Liver (tissue), 10 donors: ENCODE measurements at places on chromosomes 2 and 18.

DNA sequence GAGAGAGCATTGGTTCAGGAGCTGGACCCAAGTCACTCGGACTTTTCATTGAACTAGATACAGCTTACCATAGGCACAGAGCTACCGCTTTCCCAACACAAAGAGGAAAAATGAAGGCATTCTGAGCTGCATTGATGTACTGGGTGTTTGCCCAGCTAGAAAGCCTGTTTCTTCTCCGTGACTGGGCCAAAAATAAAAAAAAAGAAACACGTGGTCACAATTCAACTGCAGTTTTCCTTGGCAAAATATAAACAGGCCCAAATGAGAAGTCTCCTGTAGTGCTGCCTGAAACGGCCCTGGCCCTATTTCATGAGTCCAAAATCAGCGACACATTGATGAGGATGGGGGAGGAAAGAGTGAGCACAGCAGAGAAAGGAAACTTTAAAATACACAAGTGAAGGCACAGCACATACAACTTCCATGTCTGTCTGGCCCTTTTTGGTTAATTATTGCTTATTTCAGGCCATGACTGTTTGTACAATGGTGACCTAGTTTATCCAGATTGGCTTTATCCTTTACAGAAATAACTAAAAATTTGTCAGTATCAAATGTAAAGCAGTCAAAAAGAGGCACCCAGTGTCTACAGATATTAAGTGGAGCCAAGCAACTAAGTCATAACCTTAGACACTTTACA, 179.7 kb downstream of the ICOS start:
- no peak for DNase-seq

DNA sequence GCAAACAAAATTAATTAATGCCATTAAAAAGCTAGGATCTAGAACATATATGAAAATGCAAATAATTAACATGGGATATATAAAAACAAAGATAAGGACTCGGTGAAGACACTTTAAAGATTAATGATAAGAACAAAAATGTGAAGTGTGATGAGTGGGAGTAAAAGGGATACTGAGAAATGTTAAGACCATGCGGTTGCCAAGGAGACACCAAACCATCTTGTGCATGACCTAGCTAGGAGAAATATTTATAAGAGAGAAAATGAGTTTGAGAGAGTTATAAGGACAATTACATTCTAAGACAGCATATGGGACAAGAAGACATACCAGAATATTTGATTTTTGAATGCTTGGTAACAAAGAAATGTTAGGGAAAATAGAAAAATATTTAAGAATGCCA, 25.4 kb upstream of the MAP2 start:
- DNase-seq = no peak

DNA sequence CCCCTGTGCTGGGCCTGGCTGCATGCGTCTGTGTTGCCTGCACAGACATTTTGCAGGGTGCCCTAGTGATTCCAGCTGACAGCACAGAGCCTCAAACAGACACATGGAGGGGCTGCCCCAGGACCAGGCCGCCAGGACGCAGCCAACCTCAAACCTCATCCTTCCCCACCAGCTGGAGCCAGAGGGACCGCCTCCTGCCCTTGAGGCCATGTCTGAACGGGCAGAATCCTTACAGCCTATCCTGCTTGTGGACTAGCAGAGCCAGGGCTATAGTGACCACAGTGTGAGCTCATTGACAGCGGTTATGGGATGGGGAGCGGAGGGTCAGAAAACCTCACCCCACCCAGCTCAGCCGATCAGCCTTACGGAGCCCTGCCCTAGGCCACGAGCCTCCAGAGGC, 22.4 kb downstream of the ODC1 start:
- no peak for DNase-seq

GRCh38 chr2:88659538-88659915, 31.9 kb upstream of the RPIA start:
- no peak for DNase-seq

DNA sequence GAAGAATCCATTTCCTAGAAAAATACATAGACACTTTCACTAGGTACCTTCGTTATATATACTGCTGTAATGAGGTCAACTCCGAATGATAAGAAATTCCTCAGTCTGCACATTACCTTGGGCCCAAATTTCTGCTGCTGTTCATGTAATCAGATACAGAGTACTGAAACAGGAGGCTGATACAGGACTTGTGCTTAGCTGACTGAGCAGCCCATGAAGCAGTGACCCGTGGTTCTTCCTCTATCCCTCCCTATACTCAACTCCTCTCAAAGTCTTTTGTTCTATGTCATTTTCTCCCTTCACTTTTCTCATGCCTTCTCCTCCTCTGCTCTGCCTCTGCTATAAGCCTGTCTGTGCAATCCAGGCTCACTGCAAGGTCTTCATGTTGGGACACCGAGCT, 57.5 kb upstream of the ST8SIA5 start:
- no peak for DNase-seq

- no peak for DNase-seq
Observed at GRCh38 chr18:70333757-70334156, 44.9 kb downstream of the SOCS6 start.

DNA sequence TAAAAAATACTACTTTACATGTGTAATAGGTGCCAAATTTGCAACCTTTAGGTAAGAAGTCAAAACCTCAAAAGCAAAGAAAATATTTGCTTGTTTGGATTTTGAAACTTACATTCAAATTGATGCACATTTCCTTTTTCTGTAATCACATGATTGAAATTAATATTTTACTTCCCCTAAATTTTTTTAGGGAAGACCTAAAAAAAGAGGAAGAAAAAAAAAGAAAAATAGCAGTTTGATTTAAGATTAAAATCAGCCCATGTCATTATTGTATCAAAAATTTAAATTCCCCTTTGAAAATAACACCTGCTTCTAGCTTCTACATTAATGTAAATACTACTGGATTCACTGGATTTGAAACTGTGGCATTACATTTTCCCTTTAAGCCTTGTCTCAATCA, 68.2 kb upstream of the STON1 start:
- no peak for DNase-seq

GRCh38 chr2:189115126-189115525, 64.4 kb downstream of the COL5A2 start:
- no peak for DNase-seq

DNA sequence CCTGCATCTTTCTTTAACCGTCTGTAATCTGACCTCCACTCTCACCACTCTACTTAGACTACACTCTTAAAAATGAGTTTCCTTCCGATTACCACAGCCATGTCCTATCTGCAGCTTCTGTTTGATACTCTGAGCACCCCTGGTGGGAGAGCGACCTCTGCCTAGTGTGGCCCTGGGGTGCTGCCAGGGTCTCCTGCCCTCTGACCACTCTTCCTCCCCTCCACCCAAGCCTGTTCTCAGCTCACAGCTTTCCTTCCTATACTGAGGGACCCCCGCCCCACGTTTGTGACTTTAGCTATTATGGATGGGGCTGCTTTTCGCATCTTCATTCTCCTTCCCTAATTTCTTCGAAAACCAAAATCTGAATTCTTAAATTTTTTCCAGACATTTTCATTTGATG, 132.7 kb downstream of the KCTD1 start:
- no peak for DNase-seq

GRCh38 chr2:43389581-43390466, 163.4 kb upstream of the ZFP36L2 start:
- DNase-seq = no peak

- DNase-seq = no peak
Observed at GRCh38 chr2:42924418-42924886, 132.1 kb upstream of the HAAO start.

DNA sequence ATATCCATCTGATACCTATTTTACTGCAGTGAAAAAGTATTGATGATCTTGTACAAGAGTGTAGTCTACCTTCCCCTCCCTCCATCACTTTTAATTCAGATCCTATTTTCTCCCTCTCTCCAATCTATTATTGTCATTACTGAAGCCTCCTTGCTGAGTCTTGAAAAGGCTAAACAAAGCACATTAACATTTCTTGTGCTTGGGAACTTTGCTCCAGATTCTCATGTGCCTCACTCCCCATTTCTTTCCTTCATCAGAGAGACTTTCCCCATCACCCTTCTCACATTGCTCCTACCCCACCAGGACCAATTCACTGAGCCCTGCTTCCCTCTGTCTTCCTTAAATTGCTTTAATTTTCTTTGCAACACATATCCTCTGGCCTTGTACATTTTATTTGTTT, 736.2 kb upstream of the GCFC2 start:
- DNase-seq = no peak

DNA sequence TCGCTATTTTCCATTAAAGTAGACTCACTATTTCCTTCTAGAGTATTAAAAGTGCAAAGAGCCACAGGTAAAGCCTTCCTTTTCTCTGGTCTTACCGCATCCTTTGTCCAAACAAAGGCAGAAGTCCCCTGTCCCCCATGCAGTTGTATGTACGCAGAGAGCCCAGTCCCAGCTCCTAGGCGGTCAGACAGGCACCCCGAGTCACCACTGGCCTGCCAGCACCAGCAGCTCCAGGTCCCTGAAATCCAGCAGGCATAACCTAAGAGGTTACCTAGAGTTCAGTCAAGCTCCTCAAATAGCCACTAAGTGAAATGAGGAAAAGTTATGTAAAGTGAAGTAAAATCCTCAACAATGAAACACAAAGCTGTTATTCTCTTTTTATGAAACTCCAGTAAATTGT, 60.4 kb upstream of the TWIST2 start:
- DNase-seq = no peak

GRCh38 chr2:208929139-208929864, 494.5 kb upstream of the MAP2 start:
- no peak for DNase-seq

DNA sequence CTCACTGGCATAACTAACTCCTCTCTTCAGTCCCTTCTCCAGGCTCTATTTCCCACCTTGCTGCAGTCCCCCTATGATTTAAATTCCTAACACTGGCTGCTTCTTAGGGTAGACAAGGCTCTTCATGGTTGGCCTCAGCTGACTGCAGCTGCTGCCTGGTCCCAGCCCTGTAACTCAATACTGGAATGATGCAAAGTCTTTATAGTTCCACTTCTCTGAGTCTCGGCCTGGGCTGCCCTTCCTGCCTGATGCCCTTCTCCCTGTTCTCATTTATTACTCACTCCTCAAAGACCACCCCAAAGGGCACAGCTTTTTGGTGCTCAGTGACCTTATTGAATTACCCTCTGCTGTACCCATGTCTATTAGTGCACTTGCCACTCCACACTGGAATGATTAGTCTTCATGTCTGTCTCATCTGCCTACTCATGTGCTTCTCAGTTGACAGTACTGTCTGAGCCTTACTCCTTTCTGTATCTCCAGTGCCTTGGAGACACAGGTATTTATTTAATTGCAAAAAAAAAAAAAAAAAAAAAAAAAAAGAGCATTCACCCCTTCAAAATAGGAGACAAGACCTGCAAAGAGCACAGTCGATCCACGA, 199.4 kb upstream of the REV1 start:
- no peak for DNase-seq

DNA sequence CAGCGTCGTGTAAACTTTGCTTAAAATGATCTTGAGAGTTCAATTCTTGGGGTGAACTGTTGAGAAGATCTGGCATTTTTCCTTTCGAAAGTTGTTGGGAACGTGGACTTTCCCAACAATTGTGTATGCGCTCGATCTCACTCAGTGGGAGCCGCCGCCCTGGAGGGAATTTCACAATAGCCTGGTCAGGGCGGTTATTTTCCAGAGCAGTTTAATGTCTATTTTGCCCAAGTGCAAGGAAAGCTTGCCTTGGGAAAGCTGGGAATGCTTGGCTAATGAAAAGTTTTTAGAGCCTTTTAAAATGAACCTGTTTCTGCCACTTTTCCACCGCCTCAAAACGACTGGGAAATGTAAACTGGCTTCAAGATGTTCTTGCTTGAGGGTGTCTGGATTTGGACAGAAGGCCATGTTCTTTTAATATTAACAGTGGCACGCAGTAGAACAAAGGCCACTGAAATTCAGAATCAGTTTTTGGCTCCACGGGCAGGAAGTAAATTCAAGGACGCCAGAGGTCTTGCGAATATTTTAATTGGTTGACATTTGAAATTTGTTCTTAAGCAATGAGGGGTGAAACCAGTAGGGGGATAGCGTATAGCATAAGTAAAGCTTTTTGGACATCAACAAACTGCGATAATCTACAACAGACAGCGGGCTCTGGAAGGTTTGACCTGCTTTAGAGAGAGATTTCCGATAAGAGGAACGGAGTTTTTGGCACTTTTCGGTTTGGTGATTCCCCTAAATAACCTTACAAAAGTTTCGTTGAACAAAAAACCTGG, 1.2 kb downstream of the CFLAR start:
- DNase-seq = peak; percentile 64

DNA sequence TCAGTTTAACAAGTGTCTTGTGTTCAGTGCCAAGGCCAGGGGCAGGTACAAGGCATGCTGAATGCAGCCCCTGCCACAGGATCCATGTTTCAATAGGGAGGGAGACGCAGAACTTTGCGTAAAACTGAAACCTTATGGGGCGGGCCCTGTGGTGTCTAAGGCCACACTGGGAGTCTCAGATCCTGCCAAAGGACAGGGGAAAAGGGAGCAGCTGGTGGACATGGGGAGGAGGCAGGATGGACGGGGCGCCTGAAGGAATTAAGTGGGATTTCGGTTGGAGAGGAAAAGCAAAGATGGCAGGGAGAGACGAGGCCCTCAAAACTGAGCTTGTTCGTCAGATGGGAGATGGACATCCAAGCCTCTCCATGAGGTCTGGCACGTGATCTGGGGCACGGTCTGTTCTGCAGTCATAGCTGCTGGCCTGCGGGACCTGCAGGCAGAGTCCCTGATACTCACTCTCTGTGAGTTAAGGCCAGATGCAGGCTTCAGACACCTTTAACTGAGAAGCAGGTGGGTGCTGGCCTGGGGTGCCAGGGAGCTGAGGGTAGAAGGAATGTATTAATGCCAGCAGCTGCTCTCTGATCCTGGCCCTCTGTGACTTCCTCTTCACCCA, 48.8 kb downstream of the TCF7L1 start:
- no peak for DNase-seq

DNA sequence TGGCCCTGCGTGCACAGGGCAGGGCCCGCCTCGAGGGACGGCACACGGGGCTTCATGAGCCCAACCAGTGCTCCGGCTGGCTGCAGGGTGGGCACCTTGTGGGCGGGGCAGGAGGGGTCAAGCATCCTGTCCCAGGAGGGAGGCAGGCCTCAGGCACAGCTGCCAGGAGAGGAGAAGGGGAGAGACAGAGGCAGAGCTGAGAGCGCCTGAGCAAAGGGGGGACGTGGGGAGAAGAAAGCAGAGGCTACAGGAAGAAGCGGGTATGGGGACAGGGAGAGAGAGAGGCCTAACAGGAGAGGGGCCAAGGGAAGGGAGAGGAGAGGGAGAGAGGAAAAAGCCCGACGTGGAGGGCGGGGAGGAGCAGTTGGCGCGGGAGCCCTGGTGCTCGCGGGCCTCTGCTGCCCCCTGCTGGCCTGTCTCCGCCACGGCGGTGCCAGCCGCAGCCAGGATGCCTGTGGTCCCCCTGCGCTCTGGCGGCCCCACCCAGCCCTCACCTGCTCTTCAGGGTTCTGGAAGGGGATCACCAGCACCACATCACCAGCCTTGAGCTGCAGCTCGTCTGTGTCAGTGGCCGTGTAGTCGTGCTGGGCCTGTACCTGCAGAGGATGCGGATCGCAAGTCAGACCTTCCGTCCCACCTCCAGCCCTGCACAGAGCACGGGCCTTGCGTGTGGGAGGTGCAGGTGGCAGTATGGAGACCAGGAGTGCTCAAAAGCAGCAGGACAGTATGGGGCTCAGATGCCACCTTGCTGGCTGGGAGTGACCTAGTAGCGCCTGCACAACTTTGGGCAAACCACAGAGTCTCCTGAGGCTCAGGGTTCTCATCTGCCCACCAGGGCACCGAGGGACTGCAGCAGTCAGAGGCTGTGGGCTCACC, 56.8 kb downstream of the BIN1 start:
- peak; percentile 75 for DNase-seq

- no peak for DNase-seq
Observed at GRCh38 chr2:26178746-26179436, 6.0 kb downstream of the GAREM2 start.
